ENCODE measurements at places on chromosomes 7 and 10. TPM values are rescaled to one million over a fixed set of nuclear protein-coding genes. Genes with fewer than 3 reads are reported as not detected.

DNA sequence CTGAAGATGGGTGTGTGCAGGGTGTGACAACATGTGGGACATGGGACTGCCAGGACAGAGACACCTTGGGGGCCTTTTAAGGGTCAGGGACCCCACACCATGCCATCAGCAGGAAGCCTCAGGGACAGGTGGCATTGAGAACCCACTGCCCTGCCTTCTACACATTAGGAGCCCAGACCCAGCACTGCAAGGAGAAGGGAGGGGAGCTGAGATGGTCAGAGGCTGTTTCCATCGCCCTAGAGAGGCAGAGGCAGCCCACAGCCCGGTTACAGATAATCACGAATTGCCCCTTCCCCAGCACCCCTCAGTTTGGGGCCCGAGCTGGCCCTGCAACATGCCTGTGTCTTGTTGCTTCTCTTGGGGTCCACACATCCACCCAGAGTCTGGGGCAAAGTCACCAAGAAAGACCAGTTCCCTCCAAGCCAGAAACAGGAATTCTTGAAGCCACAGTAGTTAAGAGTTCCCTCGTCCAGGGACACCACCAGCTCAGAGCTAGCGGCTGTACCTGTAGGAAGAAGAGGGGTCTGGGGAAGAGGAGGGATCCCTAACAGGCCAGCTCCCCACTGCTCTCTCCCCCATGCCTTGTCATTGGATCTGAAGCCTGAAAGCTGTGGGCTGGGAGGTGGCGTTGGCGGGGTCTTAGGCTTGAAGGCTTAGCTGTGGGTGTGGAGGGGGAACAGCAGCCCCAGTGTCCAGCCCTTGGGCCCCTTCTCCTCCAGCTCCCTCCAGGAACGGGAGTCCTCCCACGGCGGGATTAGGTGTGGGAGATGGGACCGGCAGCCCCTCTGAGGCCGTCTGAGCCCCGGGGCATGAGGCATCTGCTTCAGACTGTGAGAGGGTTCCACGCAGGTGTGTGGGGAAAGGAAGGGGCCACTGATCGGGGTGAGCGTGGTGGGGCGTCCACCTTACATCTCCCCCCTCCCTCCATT, 44.8 kb upstream of the ELFN1 start:
- no peak overlapping the region for H3K4me3 ChIP-seq
- DNase-seq, result no peak
- H3K27me3 ChIP-seq, result no peaks in the 10 kb centered on the region
- no peak overlapping the region for H3K27ac ChIP-seq
- H3K36me3 ChIP-seq, result no peaks in the 10 kb centered on the region

DNA sequence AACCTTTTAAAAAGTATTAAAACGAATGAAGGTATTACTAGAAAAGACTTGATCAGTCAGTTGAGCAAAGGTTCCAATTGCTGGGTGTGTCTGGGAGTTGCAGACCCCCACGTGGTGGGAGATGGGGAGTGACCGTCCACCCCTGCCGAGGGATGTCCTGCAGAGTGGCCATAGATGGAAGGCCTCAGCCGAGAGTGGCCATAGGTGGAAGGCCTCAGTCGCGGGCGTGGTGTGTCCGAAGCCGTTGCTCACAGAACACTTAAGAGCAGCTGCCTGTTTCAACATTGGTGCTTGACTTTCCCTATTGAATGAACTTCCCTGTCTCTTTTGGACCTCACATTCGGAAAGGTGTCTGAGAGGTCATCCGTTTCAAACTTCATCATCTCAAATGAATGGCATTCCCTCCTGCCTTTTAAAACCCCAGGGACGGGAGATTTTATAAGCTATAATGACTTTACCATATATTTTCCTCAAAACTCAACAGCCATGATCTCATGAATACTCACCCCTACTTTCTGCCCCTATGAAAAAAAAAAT, 69.4 kb downstream of the CAMK1D start:
- no peak overlapping the region for H3K4me3 ChIP-seq
- H3K36me3 ChIP-seq, result no peaks in the 10 kb centered on the region
- peaks cover 24% of the 10 kb centered on the region for H3K4me1 ChIP-seq
- peak; percentile 7 for DNase-seq
- H3K27me3 ChIP-seq, result no peaks in the 10 kb centered on the region
- no peak overlapping the region for H3K27ac ChIP-seq

DNA sequence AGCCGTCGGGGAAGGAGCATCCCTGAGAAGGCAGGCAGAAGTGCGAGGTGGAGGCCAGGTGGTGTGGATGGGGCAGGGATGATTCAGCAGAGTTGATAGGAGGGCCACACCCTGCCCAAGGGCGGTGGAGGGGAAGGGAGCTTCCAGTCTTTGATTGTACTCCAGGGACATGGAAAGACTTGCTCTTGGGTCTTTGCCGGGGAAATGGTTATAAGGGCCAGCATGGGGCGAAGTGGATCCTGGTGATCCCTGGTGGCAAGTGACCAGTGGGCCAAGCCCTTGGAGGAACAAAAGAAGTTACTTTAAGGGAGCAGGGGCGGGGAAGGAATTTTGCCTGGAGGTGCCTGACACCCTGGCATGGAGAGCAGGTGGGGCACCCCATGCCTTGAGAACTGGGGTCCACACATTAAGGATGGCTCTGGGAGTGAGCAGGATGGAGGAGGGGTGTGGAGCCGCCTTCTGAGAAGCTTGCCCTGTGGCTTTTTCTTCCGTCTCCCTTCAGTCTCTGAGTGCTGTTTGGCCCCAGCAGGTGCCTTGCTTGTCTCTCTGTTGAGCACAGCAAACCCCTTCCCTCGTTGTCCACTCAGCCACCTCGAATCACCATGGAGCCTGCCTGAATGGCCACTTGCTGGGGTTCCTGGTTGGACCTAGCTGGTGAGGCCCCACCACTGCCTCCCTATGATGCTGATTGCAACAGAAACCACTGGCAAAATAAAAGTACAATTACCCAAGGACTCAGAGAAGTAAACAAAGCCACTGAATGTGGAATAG, 83.9 kb downstream of the RAMP3 start:
- no peak for DNase-seq
- no peaks in the 10 kb centered on the region for H3K27me3 ChIP-seq
- H3K4me1 ChIP-seq, result no peaks in the 10 kb centered on the region
- H3K27ac ChIP-seq, result no peak overlapping the region
- no peak overlapping the region for H3K4me3 ChIP-seq

GRCh38 chr7:105691082-105691679, 109.9 kb upstream of the EFCAB10 start:
- no peaks in the 10 kb centered on the region for H3K36me3 ChIP-seq
- DNase-seq, result no peak
- H3K27ac ChIP-seq, result peak overlapping the region; percentile 69
- H3K27me3 ChIP-seq, result no peaks in the 10 kb centered on the region
- peak overlapping the region; percentile 28 for H3K4me3 ChIP-seq

DNA sequence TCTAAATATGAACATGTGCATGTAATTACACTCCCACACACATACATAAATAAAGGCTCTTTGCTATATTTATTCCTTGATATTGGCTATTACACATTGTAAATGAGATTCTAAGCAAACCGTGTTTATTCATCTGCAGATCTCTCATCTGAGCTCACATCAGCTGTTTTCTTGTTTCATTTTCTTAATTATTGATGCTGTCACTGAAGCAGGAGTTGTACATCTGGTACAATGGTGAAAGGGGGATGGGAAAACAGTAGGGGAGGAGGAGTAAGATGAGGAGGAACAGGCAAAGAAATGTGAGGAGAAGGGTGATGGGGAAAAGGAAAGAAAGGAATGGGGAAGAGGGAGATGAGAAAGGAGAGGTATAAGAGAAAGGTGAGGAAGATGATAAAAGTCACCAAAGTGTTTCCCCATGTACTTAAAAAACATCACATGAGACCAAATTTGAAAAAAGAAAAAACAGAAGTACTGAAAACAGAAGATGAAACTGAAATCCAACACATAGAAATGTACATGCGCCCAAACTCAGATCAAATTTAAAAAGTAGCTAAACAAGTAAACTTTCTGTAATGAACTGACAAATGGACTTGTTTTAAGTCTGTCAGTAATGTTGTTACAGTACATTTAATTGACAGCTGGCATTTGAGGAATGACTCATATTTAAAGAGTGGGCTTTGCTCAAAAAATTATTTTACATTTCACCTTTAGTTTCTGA, 472.2 kb downstream of the ARL4A start:
- no peaks in the 10 kb centered on the region for H3K36me3 ChIP-seq
- H3K27ac ChIP-seq, result no peak overlapping the region
- no peaks in the 10 kb centered on the region for H3K27me3 ChIP-seq
- no peak overlapping the region for H3K4me3 ChIP-seq

GRCh38 chr7:140284062-140284461, 107.3 kb upstream of the KDM7A start:
- no peaks in the 10 kb centered on the region for H3K27me3 ChIP-seq
- H3K4me3 ChIP-seq, result no peak overlapping the region
- H3K27ac ChIP-seq, result no peak overlapping the region
- H3K4me1 ChIP-seq, result no peaks in the 10 kb centered on the region
- no peaks in the 10 kb centered on the region for H3K36me3 ChIP-seq

DNA sequence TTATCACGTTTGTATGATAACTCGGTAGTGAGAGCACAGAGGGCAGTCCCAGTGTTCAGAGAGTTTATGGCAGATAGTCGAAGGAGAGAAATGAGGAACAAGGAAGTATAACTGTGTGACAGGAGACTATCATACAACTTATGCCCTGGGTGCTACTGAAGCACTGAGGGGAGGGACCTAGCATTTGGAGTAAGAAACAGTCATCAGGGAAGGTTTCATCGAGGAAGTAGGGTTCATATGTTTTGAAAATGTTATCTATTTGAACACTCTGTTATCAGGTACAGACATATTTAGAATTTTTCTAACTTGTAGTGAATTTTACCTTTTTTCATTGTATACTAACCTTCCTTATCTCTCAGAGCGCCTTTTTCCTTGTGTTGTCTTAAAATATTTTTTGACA, 1214.4 kb upstream of the C7orf33 start:
- no peaks in the 10 kb centered on the region for H3K4me1 ChIP-seq
- no peaks in the 10 kb centered on the region for H3K27me3 ChIP-seq
- no peaks in the 10 kb centered on the region for H3K36me3 ChIP-seq
- H3K27ac ChIP-seq, result no peak overlapping the region

GRCh38 chr7:99094401-99094800, 49.5 kb downstream of the SMURF1 start:
- no peak for DNase-seq
- peaks cover 92% of the 10 kb centered on the region for H3K4me1 ChIP-seq
- peak overlapping the region; percentile 97 for H3K27ac ChIP-seq
- H3K36me3 ChIP-seq, result no peaks in the 10 kb centered on the region

DNA sequence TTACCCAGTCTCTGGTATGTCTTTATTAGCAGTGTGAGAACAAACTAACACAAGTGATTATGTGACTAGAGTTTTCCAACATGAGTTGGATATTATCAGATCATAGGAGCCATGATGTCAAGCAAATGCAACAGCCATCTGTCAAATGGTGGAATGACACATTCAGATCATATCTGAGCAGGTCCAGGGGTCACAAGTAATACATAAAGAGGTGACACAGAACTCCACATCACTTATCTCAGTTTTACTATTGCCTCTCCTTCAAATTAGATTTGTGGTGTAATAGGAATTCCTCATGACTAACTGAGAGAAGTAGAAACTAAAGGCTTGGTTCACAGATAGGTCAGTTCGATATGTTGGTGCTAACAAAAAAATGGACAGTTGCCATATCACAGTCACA, 12.2 kb upstream of the SAMD9L start:
- no peak overlapping the region for H3K4me3 ChIP-seq
- H3K27ac ChIP-seq, result no peak overlapping the region
- no peaks in the 10 kb centered on the region for H3K36me3 ChIP-seq
- H3K27me3 ChIP-seq, result no peaks in the 10 kb centered on the region
- DNase-seq, result no peak

DNA sequence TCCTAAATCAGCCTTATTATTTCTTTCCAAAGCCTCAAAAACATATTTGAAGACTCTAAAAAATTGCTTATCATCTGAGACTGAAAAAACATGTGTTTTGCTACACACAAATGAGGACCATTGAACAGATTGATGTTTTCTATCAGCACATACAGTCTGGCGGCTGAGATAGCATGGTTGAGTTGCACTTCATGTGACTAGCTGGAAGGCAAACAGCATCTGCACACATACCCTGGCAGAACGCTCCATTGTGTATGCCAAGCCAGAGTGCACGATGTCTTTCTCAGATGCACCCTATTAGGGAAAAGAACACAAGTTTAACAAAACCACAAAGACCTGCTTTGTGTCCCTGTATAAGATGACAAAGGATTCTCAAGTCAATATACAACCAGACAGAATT, 33.0 kb downstream of the FAM25A start:
- H3K4me3 ChIP-seq, result no peak overlapping the region
- H3K4me1 ChIP-seq, result no peaks in the 10 kb centered on the region
- peaks cover 3% of the 10 kb centered on the region for H3K36me3 ChIP-seq
- no peak for DNase-seq
- H3K27ac ChIP-seq, result no peak overlapping the region
- no peaks in the 10 kb centered on the region for H3K27me3 ChIP-seq

GRCh38 chr7:73633323-73633722, 9.0 kb upstream of the MLXIPL start:
- no peaks in the 10 kb centered on the region for H3K27me3 ChIP-seq
- H3K36me3 ChIP-seq, result no peaks in the 10 kb centered on the region
- H3K4me1 ChIP-seq, result peaks cover 5% of the 10 kb centered on the region
- DNase-seq, result no peak
- H3K4me3 ChIP-seq, result no peak overlapping the region

DNA sequence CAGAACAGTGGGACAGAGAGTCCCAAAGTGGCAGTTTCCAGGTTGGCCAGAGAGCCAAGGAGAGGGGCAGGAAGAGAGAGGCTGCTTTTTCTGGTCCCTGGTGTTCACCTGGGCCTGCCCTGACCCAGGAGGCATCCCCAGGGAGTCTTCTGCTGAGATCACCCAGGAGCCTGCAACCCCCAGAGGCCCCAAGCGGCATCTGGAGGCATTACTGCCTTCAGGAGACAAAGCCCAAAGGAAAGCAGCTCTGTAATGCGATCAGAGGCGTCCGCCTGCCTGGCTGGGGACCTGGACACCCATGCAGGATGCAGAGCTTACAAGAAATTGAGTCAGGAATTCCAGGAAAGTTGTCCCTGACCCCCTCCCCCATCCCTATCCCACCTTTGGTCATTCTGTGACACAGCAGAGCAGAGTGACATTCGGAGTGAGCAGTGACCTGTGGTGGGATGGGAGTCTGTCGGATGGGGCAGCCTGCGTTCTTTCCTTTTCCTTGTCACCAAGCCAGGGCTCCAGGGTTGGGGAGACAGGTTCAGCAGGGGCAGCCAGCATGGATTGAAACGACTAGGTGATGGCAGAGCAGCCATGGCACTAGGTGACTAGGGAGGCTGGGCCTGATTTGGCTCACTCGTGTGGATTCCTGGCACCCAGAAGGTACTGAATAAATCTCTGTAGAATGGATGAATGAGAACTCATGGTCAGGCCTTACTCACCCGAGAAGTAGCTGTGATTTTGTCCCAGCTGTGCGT, 10.4 kb downstream of the UNC5B start:
- H3K27ac ChIP-seq, result no peak overlapping the region
- H3K27me3 ChIP-seq, result no peaks in the 10 kb centered on the region
- H3K36me3 ChIP-seq, result no peaks in the 10 kb centered on the region
- peaks cover 1% of the 10 kb centered on the region for H3K4me1 ChIP-seq
- DNase-seq, result no peak

GRCh38 chr7:108423089-108423989, 32.9 kb downstream of the NRCAM start:
- no peak for DNase-seq
- H3K27ac ChIP-seq, result no peak overlapping the region
- H3K36me3 ChIP-seq, result no peaks in the 10 kb centered on the region
- H3K4me3 ChIP-seq, result no peak overlapping the region
- H3K27me3 ChIP-seq, result no peaks in the 10 kb centered on the region
- H3K4me1 ChIP-seq, result peaks cover 9% of the 10 kb centered on the region

FKBP6 gene
- total RNA-seq, result not detected

MBL2 gene
- total RNA-seq, result not detected

SLC29A4 gene
- 24.4 TPM for total RNA-seq

PTCD1 gene
- 3.4 TPM for total RNA-seq

Measured in body of pancreas (tissue), 4 donors.